ENCODE measurements at places on chromosomes 4 and X.
A peak's percentile ranks its signal among the peaks of the same experiment; 100 is the strongest.

GRCh38 chr4:38663090-38663800 lies 754 bp upstream of the KLF3 start:
- DNase-seq: peak; percentile 29

GRCh38 chr4:105520819-105521790 lies 31.3 kb upstream of the ARHGEF38 start:
- peak; percentile 50 for DNase-seq

GRCh38 chr4:118398226-118399090 lies 45.7 kb upstream of the PRSS12 start:
- DNase-seq: no peak

DNA sequence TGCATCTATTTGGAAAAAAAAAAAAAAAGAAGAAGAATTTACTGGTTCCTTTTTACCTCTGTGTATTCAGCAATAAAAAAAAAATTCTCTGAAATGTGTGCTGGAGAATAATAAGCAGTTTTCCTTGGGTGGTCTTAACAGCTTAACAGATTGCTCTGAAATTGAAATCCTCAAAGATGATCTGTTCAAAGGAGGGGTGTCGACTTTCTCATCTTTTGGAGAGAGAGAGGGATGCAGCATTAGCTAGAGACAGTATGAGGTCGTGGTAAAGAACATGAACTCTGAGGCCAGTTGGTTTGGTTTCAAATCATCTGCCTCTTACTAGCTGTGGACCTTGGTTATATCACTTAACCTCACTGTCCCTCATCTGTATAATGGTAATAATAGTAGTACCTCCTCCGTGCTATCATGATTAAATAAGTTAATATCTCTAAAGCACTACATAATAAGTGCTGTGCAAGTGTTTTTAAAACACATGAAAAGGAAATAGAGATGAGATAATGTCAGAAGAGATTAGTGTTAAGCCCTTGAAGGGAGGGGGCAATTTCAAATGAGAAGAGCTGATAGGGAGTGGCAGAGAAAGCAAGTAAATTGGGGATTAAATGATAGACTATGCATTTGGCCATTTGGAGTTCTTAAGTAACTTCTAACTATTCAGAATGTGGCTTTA lies 109.9 kb upstream of the LIMCH1 start:
- DNase-seq: no peak

DNA sequence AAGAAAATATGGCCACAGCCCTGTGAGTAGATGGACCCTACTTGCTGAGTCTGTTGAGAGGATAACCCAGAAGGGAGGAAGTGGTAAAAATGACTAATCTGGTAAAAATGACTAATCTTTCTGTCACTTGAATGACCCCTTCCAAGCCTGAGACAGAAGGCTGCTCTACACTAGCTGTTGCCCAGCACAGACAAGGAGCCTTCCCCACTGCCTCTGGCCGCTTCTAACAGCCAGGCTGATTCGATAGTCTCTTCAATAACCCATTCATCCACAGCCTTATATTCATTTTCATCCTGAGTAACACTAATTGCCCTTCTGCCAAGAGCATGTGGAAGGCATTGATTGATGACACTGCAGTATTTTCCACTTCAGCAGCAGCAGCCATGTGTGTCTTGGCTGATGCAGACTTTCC lies 18.4 kb downstream of the MAGEB17 start:
- peak; percentile 51 for DNase-seq

DNA sequence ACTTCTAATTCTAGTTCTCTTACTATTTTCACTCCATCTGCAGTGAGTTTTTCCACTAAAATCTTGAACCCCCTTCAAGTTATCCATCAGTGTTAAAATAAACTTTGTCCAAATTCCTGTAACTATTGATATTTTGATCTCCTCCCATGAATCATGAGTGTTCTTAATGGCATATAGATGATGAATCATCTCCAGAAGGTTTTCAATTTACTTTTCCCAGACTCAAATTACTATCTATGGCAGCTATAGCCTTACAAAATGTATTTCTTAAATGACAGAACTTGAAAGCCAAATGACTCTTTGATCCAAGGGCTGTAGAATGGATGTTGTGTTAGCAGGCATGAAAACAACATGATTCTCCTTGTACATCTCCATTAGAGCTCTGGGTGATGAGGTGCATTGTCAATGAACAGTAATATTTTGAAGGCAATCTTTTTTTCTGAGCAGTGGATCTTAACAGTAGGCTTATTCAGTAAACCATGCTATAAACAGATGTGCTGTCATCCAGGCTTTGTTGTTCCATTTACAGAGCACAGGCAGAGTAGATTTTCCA lies 16.1 kb upstream of the IQCM start:
- no peak for DNase-seq

GRCh38 chr4:168859100-168859499 lies 151.0 kb downstream of the CBR4 start:
- no peak for DNase-seq

- DNase-seq: no peak
Observed at GRCh38 chrX:31178064-31178768, 106.4 kb upstream of the FTHL17 start.

DNA sequence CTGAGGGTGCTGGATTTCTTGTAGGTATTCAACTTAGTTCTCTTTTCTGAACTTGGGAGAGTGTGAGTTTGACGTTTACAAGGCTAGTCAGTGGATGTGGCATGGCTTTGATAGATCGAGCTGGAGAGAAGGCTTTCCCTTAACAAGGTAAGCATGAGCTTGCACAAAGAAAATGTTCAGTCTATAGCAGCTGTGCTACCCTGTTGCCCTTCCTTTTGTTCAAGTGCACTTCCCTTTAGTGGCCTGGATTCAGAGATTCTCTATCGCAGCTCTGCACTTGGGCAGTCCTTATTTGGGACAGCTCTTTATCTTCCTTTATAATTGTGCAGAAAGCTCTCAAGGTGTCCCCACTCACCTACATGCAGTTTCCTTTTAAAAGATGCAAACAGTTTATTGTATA lies 198.0 kb downstream of the ARHGAP24 start:
- DNase-seq: no peak

GRCh38 chrX:40333344-40333743 lies 235.6 kb upstream of the BCOR start:
- DNase-seq: no peak

GRCh38 chrX:76850851-76851250 lies 423.3 kb downstream of the MAGEE1 start:
- DNase-seq: no peak

DNA sequence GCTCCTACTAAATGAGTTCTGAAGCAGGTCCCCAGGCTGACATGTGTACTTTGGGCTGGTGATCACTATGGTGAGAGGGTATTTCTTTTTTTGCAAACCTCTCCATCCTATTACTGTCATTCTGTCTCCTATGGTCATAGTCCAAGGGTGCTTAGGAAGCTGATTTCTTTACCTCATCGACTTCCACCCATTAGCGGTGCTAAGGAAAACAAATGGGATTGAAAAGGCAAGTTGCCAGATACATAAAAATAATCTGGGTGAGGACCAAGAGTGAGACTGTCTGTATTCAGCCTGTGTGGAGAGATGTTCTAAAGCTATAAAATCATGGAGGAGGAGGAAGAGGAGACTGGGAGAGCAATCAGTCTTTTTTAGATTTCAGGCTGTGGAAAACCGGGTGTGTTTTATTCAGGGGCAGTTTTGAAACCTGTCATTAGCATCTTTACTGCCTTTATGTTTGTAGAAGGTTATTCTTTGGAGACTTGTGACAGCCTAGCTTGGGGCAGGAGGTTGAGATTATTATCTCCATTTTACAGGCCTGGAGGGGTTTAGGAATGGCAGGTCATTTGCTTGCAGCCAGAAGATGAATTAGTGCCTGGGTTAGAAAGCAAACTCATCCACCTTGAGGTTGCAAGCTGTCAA lies 1.9 kb downstream of the TMEM164 start:
- DNase-seq: no peak

DNA sequence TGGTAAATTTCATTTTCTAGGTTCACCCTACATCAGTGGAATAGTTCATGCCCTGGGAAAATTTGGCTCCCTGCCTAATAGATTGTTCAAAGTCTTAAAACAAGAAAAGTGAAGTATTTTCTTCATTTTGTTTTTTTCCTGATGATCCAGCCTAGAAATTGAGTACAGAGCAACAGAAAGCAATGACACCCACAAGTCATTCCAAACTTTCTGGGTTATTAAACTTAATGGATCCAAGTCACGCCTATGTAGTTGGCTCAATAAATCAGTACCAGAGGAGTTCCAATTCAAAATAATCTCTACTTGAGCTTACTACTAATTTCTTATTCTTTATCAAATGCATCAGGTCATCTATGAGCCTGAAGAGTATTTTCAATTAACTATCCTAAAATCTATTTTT lies 937.6 kb upstream of the SLIT2 start:
- no peak for DNase-seq

- DNase-seq: no peak
Observed at GRCh38 chr4:2586502-2586901, 50.1 kb downstream of the FAM193A start.

GRCh38 chr4:125132729-125133128 lies 182.0 kb upstream of the FAT4 start:
- no peak for DNase-seq

DNA sequence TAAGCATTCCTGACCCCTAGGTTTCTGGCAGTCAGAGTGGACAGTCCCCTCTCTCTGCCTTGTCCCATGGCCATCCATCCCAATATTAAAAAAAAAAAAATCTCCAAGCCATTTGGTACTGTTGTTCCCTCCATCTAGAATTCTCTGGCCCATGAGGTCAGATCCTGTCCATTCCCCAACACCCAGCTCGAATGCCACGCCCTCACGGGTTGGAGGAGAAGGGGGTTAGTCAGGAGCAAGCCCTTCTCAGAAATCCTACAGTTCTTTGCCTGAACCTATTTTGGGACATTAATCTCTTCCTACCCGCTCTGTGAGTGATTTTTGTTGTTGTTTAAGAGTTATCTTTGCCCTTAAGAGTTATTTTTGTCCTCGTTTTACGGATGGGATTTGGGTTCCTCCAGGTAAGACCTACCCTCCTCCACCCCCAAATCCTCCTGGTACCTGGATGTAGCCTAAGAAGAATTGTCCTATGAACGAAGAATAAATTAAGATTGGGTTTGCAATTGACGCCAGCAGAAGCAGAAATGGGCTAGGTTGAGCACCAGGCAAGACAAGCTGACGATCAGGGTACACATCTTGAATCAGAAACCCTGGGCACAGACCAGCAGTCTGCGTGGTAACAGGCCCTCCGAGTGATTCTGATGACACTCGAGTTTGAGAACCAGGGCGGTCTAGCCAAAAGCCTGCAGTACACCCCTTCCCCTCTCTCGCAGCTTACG lies 977 bp downstream of the RNF175 start:
- DNase-seq: no peak

DNA sequence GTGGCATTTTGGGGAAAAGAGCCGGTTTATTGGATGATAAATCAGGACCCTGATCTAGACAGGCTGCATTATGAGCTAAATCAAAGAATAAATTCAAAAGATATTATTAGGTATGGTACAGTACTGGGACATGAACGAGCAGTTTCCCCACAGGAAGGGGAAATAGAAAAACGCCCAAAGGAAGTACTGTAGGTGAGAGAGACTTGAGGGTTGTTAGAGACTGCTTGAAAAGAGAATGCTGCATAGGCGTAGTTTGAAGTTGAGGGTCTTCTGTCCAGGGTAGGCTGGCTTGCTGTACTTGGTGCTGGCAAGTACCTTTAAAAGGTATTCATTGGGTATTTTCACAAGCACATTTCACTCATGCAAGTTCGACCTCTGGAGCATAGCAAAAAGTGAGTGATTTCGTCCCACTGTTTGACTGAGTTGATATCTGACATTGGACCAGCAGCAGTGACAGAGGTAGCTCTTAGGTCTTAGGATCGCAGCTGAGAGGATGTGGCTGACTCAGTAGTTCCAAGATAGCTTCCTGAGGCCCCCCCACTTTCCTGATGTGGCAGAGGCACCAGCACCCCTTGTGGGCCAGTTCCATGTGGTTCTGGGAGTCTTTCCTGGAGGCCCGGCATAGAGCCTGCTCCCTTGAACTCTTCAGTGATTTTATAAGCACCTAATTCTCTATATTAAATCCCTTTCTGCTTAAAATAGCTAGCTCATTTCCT lies 64.3 kb downstream of the TMEM131L start:
- no peak for DNase-seq

GRCh38 chr4:185108185-185108584 lies 34.9 kb upstream of the SLC25A4 start:
- no peak for DNase-seq

DNA sequence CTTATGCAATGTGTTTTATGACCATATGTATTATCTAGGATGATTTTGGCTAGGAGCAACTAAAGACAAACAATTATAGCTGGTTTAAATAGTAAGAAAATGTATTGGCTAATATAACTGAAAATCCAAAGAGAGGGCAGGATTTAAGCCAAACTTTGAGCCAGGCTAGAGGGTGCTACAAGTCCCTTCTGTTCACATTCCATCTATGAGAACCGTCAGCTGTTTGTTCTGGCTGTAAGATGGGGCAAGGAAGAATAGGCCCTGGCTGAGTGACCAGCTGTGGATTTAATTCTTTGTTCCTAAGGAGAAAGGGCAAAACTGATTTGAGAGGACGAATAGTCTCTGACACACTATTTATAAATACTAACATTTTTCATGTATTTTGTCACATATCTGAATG lies 79.2 kb upstream of the UGT8 start:
- DNase-seq: no peak

DNA sequence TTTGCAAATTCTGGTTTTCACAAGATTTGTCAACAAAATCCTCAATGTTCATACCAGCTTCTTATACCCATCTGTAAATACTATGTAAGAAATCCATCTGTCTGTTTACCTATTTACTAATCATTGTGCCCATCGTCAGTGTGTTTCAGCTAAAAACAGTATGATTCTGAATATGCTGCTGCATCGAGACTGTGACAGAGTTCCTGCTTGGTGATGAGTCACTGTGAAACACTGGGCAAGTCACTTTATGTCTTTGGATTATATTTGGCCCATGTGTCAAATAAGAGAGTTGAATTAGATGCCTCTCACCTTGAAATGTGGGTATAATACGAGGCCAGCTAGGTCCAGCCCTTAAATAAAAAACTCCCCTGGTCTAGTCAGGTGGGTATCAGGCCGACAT lies 79.3 kb downstream of the CBLL2 start:
- no peak for DNase-seq
